ENCODE measurements at places on chromosomes 11 and 22. TPM values are rescaled to one million over a fixed set of nuclear protein-coding genes. Genes with fewer than 3 reads are reported as not detected.

Gene TBRG1
- 21.6 TPM for total RNA-seq

Gene SCGB2A2
- total RNA-seq = not detected

Gene KRTAP5-7
- not detected for total RNA-seq

Gene OR2D2
- 0.71 TPM for total RNA-seq

Measured in Karpas-422 (cell line).